ENCODE measurements at places on chromosomes 1 and 21.

DNA sequence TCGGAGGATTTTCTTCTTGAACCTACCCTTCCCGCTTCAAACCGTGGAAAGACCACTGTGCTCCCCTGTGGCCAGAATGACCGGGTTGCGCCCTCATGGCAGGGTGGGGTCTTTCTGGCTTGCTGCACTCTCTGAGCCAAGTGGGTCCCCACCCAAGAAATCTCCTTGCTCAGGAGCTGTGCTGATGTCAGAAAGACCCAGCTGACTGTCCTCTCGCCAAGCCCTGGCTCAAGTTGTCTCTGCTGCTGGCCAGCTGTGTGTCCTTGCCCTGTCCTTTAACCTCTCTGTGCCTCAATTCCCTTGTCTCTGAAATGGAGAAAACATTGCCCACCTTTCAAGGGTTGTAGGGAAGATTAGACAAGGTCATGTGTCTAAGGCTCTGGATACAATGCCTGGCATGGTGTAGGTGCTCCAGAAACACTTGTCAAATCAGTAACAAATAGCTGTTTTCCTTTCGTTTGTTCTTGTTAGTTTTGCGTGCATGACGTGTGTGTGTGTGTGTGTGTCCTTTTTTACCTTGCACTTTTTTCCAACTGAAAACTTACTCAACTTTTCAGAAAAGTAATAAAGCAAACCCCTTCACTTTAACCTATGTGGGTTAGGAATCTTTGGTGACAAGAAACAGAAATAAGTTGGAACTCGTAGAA lies 41.1 kb upstream of the RPL11 start:
- no peak for DNase-seq

DNA sequence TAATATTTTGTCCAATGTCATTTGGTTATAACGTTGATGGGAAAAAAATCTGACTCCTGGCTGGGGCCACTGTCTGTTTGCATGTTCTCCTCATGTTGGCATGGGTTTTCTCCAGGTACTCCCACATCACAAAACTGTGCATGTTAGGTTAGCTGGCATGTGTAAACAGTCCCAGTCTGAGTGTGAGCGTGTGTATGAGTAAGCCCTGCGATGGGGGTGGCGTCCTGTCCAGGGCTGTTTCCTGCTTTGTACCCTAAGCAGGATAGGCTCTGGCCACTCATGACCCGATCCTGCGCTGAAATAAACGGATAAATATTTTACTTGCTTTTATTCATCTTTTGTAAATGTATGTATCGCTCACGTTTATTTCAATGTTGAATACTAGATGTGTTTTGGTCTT lies 13.5 kb downstream of the EFCAB14 start:
- DNase-seq: no peak

- DNase-seq: no peak
These were observed 7.4 kb downstream of the DOP1B start for GRCh38 chr21:36163750-36164741.

DNA sequence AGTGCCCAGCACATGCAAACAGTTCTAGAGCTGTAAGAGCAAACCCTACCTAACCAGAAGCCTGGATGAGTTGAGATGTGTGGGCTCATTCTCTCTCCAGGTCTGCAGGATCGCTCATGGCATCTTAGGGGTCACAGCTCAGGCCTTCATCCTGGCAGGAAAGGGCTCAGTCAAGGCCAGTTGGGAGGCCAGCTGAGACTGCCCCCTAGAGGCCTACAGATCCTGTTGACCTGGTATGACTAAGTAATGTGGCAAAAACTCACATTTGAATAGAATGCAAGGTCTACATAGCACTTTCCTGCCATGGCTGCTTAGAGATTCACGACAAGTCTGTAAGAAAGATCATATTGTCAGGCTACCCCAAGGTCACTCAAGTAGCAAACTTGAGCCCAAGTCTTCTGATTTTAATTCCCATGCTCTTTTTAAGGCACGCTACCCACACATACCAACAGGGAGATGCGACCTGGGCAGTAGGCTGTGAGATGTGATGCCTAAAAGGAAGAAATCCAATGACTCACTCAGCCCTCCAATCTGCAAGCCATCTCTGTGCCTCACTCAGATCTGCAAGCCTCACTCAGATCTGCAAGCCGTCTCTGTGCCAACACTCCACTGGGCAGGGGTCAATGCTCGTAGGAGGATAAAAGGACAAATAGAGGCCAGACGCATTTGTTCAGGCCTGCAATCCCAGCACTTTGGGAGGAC lies 5.1 kb upstream of the CAPN8 start:
- DNase-seq: no peak

- DNase-seq: no peak
These were observed 127.9 kb upstream of the SLC45A1 start for GRCh38 chr1:8189931-8190483.
